ENCODE measurements at places on chromosomes 3 and 15.
A peak's percentile ranks its signal among the peaks of the same experiment; 100 is the strongest.

GRCh38 chr3:62665627-62666437, 209.4 kb downstream of the CADPS start:
- DNase-seq = no peak

- peak; percentile 22 for DNase-seq
Observed at GRCh38 chr3:75294124-75294523, 370.0 kb upstream of the FRG2C start.

DNA sequence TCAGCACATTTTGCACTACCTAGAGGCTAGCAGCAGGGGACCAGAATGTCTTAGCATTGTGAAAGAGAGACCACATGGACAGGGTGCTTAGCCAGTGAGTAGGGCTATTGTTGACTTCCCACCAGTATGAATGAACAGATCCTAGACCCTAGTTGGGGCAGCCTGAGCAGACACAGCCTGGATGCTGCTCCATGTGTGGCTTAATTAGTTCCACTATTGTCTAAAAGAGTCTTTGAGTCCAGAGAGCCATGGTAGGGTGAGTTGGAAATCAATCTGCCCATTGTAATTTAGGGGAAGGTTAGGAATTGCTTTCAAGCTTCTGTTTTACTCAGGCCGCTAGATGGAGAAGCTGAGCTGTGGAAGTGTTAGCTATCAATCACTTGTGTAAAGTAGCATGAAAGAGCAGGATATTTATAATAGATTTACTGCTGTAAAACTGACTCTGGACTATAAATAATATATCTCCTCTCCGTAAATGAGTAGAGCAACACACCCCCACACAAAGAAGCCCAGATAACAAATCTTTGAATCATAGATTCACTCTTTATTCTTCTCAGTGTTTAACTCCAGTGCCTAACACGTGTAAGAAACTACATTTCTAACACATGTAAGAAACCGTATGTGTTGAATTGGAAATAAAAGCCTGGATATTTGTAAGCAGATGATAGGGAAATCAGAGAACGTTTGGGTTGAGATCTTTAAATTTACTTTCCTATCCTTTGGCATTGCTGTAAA, 4.1 kb upstream of the GCSAM start:
- DNase-seq = no peak

DNA sequence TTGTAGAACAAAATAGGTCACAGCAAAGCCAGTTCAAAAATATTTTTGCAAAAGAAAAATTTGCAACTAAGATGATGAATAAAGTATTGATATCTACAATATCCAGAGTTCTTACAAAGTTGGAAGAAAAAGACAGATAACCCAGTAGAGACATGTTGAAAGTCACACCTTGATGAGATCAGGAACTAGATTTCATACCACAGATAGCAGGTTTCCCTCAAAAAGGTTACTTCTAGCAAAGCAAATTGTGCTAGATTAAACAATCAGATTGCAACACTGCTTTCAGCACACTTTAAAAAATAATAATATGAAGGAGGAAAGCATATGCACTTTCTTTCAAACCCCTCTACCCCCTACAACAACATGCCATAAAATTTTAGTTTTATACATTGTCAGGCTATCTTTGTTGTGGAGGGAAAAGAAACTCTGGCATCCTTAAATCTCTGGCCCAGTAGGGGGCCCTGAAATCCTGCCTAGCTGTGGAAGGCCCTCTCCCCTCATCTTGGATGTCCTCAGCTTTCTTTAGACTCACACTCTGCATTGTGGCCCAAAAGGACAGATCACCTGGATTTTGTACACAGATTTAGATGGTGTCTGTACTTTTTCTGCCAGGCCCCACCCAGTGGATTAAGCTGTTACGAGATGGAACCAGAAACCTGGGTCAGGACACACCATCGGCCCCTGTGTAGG, 50.9 kb downstream of the CCR3 start:
- DNase-seq = no peak

- DNase-seq = no peak
Observed at GRCh38 chr3:143726727-143727126, 121.5 kb downstream of the SLC9A9 start.

- DNase-seq = no peak
Observed at GRCh38 chr3:113194823-113195401, 16.4 kb upstream of the BOC start.

DNA sequence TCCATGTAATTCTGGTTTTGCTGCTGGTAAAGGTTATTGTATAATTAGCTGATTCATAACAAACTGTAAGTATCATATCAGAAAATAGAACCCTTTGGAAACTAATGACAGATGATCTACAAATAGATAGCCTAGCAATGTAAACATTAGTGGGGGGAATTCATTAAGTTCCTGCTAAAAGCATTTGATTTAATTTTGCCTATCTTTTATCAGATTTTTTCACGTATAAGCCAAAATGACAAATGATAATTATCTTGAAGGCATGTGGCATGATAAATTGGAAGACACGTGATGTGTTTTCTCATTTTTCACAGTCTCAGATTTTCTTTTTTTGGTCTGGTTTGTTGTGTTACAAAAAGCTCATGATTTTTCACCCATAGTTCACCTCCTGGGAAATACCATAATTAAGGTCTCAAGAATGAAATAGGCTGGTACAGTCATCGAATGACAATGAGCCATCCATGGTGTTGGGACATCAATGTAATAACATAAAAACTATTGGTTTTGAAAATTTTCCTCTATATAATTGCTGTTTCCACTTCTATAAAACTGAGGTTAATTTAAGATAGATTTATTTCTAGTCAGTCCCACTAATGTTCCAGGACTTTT, 325.9 kb upstream of the TBL1XR1 start:
- no peak for DNase-seq

GRCh38 chr3:154886437-154886836, 193.7 kb upstream of the MME start:
- DNase-seq = peak; percentile 44

- no peak for DNase-seq
Observed at GRCh38 chr3:110654843-110655502, 416.6 kb upstream of the NECTIN3 start.

DNA sequence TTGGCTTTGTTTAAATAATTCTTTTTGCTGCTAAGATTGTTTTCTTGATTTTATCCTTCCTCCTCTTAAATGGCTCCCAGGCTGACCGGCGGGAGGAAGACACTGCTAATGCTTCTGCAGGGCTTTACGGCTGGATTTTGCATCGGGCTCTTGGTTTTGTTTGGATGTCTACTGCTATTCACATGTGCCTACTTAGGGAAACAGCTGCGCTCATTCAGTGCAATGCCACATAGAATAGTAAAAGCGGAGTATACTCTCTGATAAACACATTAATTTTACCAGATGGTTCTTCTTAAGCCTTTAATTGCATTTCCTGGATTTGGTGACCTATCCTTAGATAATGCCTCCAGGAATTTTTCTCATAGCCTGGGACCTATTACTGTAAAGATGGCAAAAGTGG, 146.6 kb downstream of the THSD4 start:
- DNase-seq = no peak

GRCh38 chr3:12865271-12865670, 23.9 kb upstream of the RPL32 start:
- no peak for DNase-seq

GRCh38 chr15:74158855-74159650, 14.5 kb upstream of the ISLR start:
- DNase-seq = no peak

GRCh38 chr15:39939487-39940452, 5.9 kb downstream of the EIF2AK4 start:
- DNase-seq = no peak

- DNase-seq = no peak
Observed at GRCh38 chr3:158104431-158104921, 1.7 kb downstream of the SHOX2 start.

DNA sequence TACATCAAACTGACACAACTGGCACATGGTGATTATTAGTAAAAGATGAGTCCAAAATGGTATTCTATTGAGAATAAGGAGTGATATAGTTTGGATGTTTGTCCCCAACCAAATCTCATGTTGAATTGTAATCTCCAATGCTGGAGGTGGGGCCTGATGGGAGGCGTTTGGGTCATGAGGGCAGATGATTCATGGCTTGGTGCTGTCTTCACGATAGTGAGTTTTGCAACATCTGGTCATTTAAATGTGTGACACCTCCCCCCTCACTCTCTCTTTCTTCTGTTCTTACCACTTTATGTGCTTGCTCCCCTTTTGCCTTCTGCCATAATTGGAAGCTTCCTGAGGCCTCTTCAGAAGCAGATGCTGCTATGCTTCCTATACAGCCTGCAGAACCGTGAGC, 90.6 kb downstream of the RSL24D1 start:
- DNase-seq = no peak

DNA sequence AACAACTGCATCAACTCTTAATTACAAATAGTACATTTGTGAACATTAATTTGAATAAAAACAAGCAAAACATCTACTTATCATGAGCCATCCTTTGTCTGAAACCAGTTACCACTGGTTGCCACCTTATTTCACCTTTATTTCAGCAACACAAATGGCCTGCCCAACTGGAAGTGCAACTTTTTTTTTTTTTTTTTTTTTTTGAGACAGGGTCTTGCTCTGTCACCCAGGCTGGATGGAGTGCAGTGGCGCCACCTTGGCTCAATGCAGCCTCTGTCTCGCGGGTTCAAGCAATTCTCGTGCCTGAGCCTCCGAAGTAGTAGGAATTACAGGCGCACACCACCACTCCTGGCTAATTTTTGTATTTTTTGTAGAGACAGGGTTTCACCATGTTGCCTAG, 13.1 kb downstream of the WDR82 start:
- DNase-seq = no peak

DNA sequence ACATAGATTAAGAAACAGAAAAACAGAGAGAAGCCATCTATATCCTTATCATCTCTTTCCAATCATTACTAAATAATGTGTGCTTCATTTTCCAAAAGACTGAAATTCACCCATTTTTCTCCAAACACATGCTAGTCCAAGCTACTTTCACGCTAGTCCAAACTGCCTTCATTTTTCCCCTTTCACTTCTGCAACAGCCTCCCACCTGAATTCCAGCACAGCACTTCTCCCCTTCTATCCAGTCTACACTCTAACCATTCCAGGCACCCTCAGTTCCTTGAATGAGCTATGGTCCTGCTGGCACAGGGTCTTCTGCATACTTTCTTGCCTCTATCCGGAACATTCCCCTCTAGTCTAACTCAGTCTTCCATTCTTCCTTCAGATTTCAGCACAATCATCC, 112.0 kb downstream of the THRB start:
- DNase-seq = no peak

DNA sequence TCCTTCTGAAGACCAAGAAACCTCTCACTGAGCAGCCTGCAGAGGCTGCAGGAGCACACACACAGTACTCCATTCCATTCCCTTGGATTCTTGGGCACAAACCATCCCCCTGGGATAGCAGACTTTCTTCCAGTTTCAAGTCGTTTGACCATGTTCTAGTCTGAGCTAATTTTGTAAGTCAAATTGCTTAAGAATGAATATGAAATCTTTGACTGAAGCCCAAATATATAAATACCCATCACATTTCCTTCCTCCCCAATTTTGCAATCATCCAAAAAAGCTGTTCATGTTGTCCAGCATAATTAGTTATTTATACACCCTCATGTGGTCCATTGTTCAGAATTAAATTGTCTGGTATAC, 231.2 kb upstream of the TPRG1 start:
- no peak for DNase-seq

DNA sequence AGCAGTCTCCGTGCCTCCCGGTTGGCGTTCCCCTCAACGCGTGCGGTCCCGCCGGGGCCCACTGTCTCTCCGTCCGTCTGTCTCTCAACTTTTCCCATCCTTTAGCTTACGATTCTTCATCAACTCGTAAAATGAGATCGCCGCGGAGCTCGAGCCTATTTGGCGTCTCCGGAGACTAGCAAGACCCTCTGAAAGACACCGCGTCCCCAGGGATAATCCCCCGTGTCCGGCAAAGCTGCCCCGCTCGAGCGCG, 3.4 kb downstream of the GATA2 start:
- DNase-seq = no peak

- DNase-seq = no peak
Observed at GRCh38 chr3:161602475-161602874, 105.9 kb downstream of the OTOL1 start.

DNA sequence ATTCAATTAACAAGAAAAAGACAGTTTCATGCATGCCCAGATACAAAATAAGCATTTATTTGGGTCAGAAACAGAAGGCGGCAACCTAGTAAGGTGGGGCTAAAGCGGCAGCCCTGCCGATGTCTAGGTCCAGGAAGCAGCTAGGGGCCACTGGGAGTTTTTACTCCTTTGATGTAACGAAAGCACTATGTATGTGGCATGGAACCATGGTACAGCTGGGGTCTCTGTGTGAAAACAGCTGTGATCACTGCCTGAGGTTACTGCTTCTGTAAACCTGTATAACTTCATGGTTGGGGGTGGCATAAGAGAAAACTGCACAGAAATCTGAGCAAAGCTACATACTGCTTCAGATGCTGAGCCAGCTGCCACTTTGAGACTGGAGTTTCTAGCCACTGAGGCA, 119.5 kb downstream of the ZNF280D start:
- no peak for DNase-seq

DNA sequence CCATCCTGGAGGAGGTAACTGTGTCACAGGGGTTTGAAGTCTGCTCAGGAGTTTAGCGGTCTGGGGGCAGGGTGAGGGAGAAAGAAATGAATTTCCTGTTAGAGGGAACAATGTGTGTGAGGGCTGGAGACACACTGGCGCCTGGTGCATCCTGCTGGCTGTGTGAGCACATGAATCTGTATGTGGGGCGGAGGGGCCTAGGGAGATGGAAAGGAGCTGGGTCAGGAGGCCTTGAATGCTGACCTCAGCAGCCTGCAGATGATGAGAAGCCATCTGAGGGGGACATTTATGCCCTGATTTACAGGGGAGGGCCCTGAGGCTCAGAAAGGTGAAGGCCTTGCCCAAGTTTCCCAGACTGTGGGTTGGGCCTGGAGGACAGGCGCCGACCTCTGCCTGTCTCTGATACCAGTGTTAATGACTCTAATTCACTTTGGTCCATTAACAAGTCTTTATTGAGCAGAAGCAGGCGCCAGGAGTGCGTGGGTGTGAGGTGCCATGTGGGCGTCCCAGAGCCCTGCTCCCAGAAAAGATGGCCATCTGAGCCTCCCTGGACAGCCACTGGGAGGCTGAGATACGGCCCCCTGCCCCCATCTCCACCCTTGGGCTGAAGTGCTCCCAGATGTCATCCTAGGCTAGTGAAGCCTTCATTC, 34.8 kb downstream of the LINGO1 start:
- DNase-seq = no peak

- DNase-seq = no peak
Observed at GRCh38 chr3:117408811-117409210, 699.2 kb downstream of the TUSC7 start.

All from T1000 (cell line).